ENCODE measurements at places on chromosomes 4 and X.

DNA sequence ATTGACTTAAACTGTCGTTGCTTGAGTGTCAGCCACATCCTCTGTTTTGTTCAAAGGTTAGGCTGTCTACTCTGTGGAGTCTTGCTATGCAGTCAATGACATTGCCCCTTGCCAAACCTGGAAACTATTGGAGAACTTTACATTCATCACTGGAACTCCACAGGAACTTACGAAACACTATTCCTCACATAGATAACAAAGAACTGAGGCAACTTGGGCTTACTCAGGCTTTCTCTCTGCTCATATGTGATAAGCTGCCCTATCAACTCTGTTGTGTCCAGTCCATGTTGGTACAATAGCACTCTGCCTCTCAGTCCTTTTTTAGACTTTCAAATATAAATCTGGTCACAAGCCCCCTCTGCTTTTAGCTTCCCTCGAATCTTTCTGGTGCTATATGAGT lies 9.4 kb downstream of the NPY5R start:
- no peak for DNase-seq

- no peak for DNase-seq
Observed at GRCh38 chr4:95640311-95640710, 91.5 kb upstream of the UNC5C start.

DNA sequence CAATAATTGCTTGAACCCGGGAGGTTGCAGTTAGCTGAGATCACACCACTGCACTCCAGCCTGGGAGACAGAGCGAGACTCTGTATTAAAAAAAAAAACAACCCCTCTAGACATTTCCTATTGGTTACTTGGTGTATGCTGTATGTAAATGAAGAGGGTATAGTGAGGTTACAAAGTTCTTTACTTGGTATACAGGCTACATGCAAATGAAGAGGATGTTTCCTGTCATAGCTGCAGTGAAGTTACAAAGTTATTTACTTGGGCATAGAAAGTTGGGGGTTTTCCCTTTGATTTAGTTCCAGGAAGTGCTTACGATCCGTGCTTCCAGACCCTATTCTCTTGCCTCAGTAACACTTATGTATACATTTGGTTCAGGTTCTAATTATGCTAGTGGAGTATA lies 38.4 kb upstream of the CLNK start:
- no peak for DNase-seq

- no peak for DNase-seq
Observed at GRCh38 chrX:118174516-118175098, 58.0 kb upstream of the KLHL13 start.

GRCh38 chr4:168933423-168933822 lies 76.6 kb downstream of the CBR4 start:
- no peak for DNase-seq

GRCh38 chr4:155769090-155769489 lies 10.3 kb downstream of the GUCY1B1 start:
- DNase-seq = no peak

- no peak for DNase-seq
Observed at GRCh38 chr4:152104356-152104755, 343.5 kb upstream of the GATB start.

Measured in stimulated activated CD8-positive, alpha-beta memory T cell treated with anti-CD3 and anti-CD28 coated beads, Interleukin-15, amount 100 ng/mL, for 24 hours (primary cell).